COR-L47 (cell line): ENCODE measurements at places on chromosomes 4 and X.

DNA sequence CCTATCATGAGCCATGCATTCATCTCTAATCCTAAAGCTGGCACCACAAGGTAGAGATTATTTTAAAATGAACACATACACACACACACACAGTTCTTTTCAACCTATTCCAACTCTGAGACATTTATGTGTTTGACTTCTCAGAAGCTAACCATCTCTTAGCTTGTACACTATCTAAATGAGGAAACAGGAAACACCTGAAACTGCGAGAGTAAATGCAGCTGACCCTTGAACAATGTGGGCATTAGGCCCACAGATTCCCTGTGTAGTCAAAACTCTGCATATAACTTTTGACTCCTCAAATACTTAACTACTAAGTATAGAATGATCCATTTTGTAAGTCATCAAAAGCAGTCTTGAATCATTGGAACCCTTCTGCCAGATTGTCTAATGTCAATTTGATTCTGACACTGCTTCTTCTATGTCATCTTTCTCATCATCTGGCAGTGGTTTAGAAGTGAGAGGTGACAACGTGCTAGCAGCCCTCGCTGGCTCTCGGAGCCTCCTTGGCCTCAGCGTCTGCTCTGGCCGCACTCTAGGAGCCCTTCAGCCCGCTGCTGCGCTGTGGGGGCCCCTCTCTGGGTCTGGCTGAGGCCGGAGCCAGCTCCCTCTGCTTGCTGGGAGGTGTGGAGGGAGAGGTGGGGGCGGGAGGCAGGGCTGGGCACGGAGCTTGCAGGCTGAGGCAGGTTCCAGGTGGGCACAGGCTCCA is 21.4 kb upstream of the IL15 start:
- no peak for DNase-seq

DNA sequence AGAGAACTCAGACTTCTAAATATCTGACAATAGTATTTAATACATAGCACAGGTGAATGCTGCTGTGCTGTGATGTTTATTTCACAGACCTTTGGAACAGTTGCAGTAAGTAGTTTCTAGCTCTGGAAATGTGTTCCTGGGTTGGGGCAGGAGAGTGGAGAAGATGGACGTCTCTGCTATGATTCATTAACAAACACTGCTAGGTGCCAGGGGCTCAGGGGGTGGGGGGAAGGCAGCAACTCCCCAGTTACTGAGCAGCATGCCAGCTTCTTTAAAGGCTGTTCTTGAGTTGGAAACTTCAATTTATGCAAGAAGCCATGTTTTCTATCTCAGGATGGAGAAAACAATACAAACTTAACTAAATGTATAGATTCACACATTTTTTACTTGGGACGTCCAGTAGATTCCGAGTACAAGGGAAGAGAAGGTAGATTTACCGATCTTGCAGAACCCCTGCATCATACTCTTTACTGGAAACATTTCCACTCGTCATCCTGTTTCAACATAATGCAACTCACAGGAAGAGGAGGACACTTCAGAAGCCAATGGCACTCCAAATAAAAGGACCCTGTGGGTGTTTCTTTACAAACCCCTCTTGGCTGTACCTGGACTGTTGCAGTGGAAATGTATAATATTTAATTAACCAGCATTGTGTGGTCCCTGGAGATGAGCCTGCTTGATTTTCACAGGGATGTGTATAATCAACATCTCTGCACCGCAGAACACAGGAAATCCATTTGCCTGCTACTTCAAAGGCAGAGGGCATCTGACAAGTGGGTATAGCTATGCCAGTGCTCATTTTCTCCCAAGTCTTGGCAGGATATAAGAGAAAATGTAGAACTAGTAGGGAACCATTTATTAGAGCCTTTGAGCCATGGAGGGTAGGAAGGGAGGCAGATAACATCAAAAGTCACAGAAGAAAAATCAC is 171.4 kb downstream of the SH3KBP1 start:
- DNase-seq, result no peak

DNA sequence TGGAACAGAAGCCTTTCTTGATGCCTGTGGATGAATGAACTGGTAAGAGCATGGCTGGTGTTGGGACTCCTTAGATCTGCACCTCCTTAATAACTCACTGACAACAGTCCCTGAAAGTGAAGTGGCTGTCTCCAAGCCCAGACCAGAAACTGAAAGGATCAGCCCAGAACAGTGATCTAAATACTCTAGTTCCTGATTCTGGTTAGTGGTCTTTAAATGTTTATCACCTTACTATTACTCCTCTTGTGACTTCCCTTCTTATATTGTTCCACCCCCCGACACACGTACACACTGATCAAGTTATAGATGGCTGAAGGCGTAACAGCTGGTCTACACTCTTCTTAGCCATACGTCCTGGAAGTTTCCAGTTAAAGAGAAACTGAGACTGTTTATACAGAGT is 33.8 kb upstream of the ARMCX2 start:
- DNase-seq, result no peak

DNA sequence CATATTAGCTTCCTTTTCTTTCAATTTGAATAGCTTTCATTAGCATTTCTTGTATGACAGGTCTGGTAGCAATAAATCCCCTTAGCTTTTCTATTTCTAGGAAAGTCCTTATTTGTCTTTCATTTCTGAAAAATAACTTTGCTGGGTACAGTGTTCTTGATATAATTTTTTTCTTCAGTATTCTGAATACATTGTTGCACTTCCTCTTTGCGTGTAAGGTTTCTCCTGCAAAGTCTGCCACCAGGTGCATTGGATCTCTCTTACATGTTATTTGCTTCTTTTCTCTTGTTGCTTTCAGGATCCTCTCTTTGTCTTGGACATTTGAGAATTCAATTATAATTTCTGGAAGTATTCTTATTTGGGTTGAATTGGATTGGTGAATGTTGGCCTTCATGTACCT is 663.7 kb downstream of the GRXCR1 start:
- DNase-seq, result no peak

DNA sequence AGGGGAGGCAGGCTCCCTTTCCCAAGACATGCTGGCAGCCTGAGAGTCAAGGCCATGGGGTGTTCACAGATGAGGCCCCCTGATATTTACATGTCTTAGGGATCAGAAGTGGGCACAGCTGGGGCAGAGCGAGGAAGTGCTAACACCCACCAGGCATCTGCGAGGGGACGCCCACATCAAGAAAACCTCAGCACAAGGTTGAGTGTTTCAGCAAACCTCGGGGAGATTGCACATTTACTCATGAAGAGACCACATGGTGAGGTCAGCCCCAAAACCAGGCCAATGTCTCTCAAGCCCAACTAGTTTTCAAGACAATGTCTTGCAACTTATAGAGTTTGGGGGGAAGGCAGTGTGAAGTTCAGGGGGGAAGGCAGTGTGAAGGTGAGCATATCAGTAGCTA is 55.2 kb downstream of the CLNK start:
- no peak for DNase-seq

DNA sequence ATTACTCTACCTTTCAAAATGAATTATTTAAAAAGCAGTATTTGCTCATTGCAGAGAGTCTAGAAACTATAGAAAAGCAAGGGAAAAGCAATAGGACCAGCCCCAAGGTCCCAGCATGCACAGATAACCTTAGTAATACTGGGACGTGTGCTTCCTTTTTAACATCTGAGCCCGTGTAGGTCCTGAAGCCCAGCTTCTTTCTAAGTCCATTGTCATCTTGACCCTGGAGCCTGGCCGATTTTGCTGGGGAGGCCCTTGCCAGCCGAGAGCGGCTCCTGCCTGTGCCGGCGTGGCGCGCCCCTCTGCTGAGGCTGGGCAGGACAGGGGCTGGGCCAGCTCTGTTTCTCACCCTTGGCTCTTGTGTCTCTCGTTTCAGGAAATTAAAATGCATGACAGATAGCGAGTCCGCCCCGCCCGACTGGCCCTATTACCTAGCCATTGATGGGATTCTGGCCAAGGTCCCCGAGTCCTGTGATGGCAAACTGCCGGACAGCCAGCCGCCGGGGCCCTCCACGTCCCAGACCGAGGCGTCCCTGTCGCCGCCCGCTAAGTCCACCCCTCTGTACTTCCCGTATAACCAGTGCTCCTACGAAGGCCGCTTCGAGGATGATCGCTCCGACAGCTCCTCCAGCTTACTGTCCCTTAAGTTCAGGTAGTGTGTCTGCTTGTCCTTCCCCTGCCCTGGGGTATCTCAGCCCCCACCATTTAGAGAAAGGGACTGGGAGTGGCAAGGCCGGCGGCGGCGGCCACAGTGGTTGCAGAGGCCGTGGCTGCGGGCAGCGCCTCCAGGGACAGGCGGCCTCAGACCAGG is 4.1 kb downstream of the MSANTD1 start:
- no peak for DNase-seq

DNA sequence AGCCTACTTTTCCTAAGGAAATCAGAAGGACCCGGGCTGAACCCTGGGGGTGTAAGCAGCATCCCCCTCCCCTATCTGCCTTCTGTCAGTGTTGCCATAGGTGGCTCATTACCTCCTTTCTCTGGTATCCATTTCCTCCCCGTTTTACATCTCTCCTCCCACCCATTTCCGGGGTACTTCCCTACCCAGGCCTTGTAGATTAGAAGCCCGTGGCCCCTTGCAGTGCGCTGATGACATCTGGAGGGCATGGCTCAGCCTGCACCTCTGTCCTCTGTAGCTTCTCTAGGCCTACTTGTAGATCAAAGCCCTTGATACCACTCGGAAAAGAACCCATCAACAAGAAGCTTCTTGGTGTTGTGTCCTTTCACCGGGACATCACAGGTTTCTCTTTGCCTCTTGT is 71.8 kb downstream of the NBDY start:
- no peak for DNase-seq

DNA sequence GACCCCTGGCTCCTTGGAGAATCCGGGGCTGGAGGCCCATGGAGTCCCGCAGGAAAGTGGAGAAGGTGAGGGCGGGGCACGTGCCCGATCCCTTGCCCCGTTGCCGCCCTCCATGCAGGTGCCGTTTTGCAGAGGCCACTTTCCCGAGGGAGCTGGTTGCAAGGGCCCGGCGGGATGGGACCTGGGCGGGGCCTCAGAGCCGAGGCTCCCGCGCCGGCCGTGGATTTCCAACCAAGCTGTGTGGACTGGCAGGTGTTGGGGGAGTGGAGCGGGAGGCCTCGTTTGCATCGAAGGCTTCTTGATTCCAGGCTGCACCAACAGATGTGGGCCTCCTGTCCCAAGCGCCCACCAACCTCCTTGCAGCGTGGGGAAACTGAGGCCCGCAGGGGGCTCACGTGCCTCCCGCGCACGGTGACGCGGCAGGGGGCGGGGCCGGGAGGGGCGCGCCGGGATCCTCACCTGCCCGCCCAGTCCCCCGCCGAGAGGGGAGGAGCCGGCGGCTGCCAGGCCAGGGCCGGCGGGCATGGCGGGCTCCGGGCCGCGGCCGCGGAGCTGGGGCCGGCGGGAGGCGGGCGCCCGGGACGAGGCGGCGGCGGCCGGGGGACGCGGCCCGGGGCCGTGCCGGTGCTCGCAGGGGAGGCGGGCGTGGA is 24.9 kb downstream of the SH3BP2 start:
- peak; percentile 63 for DNase-seq

DNA sequence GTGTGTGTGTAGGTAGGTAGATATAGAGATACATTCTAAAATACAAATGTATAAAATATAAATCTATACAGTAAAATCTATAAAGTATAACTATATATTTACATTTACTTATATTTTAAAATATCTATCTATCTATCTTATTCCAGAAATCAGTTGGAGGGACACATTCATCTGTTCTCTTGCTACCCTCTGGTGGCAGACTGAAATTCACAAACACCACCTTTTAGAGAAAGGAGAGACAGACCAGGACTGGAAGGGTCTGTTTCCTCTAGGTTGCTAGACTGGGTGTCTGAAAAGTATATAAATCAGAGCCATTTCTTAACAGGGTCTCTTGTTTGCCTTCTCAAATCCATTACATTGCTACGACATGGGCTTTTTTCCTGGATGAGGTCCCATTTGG is 343.0 kb downstream of the OPHN1 start:
- DNase-seq, result no peak

DNA sequence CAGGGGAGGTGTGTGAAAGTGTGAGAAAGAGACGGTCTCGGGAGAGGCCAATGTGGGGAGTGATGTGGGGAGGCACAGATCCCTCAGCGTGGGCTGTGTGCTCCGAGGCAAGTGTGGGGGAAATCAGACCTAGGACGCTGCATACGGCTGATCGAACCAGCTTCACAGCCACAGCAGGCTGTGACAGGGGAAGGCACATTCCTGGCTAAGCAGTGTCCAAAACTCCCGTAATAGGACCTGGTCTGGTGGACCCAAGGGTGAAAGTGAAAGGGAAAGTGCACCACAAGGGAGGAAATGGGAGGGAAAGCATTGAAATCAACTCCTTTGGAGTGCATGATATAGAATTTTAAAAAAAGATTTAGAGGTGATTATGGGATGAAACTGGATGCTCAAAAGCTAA is 10.9 kb upstream of the RHOXF2 start:
- no peak for DNase-seq

DNA sequence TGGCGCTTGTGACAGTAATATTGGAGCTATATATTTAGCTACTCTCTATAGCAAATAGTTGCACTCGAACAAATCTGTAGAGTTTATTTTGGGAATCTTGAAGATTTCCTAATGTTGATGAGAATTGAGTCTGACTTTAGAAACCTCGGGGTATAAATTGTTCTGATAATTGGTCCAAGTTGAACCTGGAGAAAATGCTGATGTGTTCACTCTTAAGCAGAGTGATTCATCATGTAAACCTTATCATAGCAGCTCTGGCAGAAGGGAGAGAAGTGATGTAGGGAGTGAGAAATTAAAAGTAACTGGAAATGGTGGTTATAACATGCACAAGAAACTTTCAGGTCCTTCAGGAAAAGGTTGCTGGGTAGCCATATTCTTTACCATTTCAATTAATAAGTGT is 16.4 kb upstream of the SLC4A4 start:
- DNase-seq, result no peak

DNA sequence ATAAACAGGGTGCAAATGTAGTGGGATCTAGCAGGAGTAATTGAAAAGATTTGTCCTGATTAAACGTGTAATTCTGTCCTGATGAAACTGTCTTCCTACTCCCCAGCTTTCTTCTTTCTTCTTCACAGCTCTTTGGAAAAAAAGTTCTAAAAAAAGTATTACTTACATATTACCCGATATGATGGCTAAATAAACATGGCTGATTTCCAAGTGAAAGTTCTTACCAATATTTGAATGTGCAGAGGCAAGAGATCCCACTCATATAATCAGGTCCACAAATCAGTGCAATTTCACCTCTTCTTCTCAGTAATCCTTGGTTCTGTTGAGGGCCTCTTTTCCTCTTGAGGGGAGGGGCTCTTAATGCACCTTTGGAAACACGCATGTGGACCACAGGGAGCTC is 78.7 kb downstream of the ZNF827 start:
- no peak for DNase-seq

GRCh38 chrX:107985033-107985432 is 2.9 kb upstream of the TEX13B start:
- no peak for DNase-seq

GRCh38 chrX:48083212-48083611 is 11.8 kb upstream of the ZNF630 start:
- DNase-seq, result no peak

GRCh38 chrX:1486749-1487361 is 34.1 kb upstream of the ASMTL start:
- no peak for DNase-seq

GRCh38 chr4:123386609-123387008 is 10.0 kb upstream of the SPRY1 start:
- no peak for DNase-seq

- DNase-seq, result no peak
Measured at GRCh38 chr4:56723201-56723605, 42.1 kb upstream of the HOPX start.

- DNase-seq, result no peak
Measured at GRCh38 chr4:108796173-108796572, 33.3 kb upstream of the ETNPPL start.

GRCh38 chrX:77426811-77427210 is 20.4 kb upstream of the FGF16 start:
- no peak for DNase-seq
